Large intestine (tissue), 12 donors: ENCODE measurements at places on chromosomes 3 and 15.

- DNase-seq: peak; percentile 22
Observed at GRCh38 chr15:60620708-60621107, 141.8 kb upstream of the ICE2 start.

DNA sequence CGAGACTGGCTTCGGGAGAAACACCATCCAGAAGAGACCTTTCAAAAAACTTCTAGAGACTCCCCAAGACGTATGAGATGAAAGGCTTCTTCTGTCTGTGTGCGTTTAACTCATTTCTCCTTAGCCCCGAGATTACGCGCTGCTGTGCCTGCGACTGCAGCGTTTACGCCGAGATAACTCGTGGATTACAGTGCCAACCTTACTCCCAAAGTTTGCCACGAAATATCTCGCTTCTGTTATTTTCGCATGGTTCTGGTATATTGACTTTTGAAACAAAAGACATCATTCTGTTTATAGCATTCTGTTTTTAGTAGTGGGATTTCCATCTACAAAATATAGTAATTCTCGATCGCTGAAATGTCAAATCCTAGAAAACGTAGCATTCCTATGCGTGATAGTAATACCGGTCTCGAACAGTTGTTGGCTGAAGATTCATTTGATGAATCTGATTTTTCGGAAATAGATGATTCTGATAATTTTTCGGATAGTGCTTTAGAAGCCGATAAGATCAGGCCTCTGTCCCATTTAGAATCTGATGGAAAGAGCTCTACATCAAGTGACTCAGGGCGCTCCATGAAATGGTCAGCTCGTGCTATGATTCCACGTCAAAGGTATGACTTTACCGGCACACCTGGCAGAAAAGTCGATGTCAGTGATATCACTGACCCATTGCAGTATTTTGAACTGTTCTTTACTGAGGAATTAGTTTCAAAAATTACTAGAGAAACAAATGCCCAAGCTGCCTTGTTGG is 467 bp downstream of the PGBD4 start:
- DNase-seq: no peak

DNA sequence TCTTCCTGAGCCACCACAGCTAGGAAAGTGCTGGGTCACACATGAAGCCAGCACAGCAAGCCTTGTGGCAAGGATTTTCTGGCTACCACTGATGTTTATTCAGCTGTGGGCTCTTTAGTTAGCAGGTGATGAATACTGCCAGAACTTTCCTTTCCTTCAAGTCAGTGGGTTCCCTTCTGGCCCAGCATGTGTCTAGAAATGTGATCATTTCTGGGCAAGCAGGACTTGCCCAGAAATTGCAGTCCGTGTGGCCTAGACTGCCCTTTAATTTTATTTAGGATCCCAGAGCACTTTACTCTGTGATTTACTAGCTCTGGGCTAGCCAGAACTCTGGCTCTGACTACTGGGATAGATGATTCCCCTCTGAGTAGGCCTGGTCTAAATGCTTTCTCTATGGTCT is 397.5 kb downstream of the ZIC4 start:
- DNase-seq: no peak

DNA sequence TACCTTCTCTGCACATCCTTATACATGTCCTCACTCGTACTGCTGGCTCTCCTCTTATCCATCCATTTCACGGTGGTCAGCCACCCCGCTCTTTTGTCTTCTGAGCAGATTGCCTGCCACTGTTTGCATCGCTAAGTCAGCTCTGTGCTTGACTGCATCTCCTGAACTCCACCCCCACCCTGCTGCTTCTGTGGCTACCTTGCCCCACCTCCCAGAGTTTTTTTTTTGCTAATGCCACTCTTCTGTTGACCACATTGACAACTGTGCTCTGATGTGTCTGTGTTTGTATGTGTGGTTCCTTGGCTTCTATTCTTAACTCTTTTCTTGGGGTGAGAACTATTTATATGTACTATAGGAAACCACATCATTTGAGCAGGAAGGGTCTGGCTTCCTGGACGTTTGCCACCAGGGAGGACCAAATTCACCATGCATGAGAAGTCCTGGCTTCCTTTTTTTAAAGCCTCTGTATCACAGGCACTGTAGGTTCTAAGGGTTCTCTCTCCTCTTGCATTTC is 12.8 kb upstream of the MTMR10 start:
- no peak for DNase-seq

DNA sequence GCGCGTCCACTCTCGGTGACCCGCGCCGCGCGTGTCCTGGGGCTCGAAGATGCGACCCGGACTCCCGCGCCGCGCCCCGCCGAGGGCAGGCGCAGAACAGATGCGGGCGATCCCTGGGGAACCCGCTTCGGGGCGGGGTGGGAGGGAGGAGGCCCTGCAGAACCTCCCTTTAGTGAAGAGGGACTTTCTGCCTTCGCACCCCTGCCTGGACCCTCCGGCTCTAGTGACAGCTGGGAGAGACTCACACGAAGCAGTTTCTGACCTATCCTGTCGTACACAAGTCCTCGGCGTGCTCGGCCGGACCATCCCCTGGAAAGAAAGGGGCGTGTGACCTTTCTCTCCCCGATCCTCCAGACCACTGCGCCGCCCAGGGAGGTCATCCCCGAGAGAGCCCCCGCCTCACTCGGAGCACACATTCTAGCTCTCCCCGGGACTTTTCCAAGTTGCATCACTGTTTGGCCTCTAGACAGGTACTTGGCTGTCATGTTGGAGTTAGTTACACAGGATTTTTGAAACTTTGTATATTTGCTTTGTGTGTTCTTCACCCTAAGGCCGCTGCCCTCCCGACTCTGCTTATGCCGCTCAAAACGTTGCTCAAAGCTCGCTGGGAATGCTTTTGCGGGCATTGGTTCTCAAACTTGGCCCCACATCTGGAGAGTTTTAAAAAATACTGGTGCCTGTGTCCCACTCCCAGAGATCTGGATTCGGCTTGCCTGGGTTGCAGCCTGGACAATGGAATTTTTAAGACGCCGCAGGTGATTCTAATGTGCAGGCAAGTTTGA is 582 bp downstream of the CGNL1 start:
- DNase-seq: peak; percentile 60
